Skin of body (tissue), 3 donors: ENCODE measurements at places on chromosomes 2 and 18. TPM values are rescaled to one million over a fixed set of nuclear protein-coding genes. Genes with fewer than 3 reads are reported as not detected.

DNA sequence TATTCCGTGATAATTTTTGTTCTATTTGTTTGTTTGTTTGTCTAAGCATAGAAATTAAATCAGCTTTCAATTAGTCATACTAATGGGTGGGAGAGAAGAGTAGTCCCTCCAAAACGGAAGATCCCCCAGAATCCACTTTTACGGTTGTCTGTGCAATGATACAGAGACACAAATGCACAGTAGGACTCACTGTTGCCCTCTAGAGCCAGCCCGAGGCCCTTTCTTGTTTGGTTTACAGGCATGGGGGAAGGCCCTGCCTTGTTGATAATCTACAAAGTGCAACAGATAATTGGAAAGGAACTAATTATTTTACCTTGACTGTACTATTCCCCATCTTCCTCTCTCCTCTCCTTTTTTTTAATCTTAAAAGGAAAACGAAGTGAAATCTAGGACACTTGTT is 121.1 kb downstream of the ACOXL start:
- no peak for DNase-seq

DNA sequence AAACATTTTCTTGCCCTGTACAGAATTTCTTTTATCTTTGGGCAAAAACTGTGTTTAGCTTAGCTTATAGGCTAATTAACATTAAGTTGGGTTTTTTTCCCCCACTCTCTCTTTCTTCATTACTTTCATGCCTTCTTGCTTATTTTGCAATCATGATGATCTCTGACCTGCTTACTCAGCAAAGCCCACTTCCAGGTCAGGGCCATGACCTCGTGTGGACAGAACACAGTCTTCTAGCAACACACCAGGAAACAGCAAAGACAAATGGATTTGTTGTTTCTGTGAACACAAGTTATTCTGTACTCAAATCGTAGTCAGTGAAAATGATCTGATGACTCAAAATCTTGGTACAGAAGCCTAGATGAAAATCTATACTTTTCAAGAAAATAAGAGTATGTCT is 60.7 kb downstream of the SPATS2L start:
- DNase-seq: no peak

DNA sequence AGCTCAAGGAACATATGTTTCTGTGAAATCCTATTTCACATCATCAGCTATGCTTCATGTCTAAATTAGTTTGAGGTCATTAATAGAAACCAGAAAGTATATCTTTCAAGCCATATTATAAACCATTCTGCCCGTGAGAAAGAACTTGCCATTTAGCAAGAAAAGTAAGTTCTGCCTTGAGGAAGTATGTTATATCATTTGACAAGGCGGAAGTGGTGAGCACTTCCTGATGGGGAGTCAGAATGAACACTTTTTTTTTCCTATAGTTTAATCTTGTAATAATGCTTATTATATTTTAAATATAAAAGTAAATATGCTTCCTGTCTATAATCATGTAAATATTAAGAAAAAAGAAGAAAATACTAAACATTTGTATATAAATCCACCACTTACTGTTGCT is 39.3 kb upstream of the NRXN1 start:
- no peak for DNase-seq

The CENPA gene
- total RNA-seq: 4.1 TPM

DNA sequence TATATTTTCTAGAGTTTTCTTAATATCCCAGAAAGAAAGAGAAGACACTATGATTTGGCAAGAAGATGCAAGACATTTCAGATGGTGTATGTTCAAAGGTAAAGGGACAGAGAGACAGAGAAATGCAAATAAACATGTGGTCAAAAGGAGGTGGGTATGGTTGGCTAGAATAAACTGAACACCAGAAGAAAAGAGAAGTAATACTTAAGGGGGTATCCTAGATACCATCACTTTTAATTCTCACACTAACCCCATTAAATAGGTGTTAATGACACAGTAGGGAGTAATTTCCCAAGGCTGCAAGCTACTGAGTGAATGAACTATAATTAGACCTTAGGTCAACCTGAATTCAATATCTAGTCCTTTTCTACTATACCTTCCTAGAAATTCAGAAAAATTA is 111.2 kb upstream of the CD226 start:
- DNase-seq: no peak

GRCh38 chr2:235046589-235046988 is 94.8 kb downstream of the SH3BP4 start:
- DNase-seq: no peak

The NAT8 gene
- total RNA-seq: not detected

DNA sequence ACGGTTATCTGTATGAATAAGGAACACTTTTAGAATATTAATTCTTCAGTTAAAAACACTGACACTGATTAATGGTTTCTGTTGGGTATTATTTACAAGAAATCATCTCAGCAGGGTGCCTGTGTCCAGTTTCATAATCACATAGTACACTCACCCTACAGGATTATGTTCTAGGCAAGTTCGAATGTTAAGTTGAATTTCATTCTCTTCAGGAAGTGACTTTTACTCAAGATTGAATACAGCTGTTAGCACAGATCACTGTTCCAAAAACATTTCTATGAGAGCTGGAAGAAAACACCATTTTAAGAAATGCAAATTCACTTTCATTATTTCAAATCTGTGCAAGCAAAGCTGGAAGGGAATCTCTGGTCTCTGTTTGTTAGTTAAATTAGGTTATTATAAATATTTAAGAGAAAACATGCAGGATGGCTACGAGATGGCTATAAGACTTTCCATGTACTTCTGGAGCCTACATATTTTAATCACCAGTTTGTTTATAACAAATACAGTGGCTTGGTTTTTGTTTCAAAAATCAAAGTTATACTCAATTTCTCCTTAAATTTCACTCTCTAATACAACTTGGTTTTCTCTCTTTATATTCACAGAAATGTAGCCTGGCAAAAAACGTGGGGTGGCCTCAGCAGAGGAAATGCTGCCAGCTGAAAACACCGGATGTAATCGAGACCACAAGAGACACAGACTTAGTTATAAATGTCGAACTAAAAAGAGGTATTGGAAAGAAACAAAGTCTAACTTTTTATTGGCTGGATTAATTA is 65.8 kb downstream of the RBMS1 start:
- peak; percentile 81 for DNase-seq

DNA sequence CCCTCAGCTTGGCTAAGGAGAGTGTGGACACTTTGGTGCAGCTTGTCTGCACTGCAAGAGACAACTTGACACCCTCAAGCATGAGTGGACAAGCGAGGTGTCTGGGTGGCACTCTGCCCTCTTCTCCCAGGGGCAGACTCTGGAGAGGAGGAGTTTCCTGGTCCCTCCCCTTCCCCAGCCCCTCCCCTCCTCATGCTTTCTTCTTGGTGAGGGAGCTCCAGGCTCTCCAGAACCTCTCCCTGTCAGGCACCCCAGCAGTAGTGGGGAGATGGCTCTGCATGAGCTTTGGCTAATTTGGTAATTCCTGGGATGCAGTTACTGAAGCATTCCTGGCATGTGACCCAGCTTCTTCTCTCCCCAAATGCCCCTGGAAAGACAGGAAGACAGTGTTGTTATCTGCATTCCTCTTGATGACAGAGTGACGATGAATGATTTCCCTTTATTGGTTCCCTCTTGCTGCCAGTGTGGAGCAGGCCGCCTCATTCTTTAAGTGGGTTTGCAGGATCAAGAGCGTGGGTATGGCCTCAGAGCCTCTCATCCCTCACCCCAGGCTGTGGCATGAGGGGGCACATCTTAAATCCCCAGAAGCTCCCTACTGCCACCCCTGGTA is 89.2 kb downstream of the STPG4 start:
- no peak for DNase-seq

GRCh38 chr2:112692918-112693317 is 27.9 kb upstream of the NT5DC4 start:
- DNase-seq: no peak

DNA sequence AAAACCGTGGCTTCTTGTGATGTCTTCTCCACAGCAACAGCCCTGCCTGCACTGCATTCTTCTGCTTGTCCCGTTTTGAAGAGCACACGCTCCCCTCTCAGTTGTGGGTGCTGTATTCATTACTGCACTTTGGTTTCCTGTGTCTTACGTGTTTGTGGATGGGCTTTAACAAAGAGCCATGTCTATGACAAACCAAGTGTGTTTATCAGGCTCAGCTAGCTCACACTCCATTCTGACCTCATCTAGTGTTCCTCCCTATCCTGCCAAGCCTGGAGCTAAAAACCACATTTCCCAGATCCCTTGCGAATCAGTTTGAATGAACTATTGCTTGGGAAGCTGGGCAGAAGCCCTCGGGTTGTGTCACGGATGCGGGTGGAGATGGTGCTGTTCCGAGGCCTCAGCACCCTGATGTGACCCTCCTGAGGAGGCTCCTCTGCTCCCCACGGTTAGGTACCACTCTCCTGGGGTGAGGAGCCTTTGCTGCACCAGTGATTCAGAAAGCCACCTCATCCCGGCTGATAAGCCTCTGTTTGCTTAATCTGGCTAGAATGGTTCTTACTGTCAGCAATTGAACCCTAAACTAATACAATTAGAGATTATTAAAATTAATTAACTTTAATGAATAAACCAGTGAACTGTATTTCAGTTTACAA is 116.5 kb downstream of the GALR1 start:
- peak; percentile 15 for DNase-seq

GRCh38 chr2:207182911-207183310 is 17.2 kb upstream of the KLF7 start:
- no peak for DNase-seq

GRCh38 chr18:58776084-58776483 is 88.6 kb upstream of the ZNF532 start:
- no peak for DNase-seq
